HT1080 (cell line): ENCODE measurements at places on chromosomes 16 and 17. TPM values are rescaled to one million over a fixed set of nuclear protein-coding genes. Genes with fewer than 3 reads are reported as not detected.
A peak's percentile ranks its signal among the peaks of the same experiment; 100 is the strongest.

The ACE gene
- not detected in 2 replicates for total RNA-seq

The IGF2BP1 gene
- total RNA-seq, result 18.5 and 18.6 TPM in 2 replicates

The GP1BA gene
- total RNA-seq, result not detected in 2 replicates

The FAM234A gene
- 37.9 and 43.5 TPM in 2 replicates for total RNA-seq

The SLC52A1 gene
- total RNA-seq, result not detected in 2 replicates

The KRTAP4-9 gene
- total RNA-seq, result 0.29 and 0.57 TPM in 2 replicates

The KRT40 gene
- total RNA-seq, result not detected in 2 replicates

The SGCA gene
- total RNA-seq, result not detected in 2 replicates

DNA sequence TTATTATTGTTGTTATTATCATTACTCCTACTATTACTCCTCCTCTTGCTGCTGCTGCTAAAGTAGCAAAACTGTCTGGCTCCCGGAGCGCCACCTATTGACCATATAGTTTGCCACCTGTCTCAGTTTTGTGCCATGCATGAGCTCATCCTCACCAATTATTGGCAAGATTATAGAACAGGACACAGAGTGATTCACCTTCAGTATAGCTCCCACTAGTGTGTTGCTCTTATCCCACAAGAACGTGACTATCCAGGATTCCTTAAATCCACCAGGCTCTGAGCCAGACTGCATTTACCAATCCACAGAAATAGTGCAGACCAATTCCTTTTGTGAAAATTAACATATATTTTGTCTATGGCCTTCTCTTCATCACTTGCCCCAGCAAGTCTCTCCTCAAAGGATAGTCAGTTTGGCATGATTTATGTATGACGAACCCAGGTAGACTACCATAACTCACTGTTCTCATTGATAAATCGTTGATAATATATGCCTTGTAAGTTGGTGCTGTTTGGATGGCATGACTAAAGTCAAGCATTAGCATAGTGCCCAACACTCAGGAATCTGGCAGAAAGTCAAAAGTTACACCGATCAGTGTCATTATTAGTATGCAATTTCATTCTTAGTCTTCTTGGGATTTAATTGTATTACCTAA, 405.5 kb upstream of the HSBP1 start:
- DNase-seq, result no peak

GRCh38 chr16:84380405-84380804, 12.1 kb downstream of the ATP2C2 start:
- no peak for DNase-seq

DNA sequence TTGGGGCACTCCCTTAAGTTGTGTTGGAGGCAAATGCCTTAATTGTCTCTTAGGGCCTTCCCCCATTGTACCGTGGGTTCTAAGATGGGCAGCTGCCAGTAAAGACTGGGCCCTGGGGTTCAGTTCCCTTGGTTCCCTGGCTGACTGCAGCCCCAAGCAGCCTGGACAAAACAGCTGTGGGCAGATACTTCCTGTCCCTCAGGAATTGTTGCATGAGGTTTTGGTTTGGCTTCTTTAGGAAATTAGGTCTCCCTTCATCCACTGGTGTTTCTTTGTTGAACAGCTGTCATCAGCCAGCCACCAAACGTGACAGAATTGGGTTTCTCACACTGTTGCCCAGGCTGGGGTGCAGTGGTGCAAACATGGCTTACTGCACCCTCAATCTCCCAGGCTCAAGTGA, 42.0 kb upstream of the ETV4 start:
- DNase-seq, result no peak

DNA sequence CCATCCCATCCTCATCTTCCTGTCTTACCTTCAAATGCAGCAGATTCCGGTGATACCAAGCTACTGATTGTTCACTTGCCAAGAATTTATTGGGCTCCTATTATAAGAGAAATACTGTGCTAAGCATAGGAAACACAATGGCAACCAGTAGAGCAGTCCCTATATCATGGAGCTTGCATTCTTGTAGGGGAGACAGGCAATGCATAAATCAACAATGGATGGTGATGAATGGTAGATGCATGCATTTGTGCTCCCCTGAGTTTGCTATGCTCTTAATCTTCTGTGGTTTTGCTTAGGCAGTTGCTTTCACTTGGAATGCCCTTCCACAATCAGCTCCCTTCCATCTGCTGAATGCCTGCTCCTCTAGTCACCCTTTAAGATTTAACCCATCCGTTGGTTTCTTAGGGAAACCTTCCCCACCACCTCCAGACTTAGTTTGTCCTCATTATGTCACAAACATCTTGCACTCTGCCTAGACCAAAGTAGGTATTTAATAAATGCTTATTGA, 200.2 kb upstream of the TOX3 start:
- no peak for DNase-seq

GRCh38 chr17:44408786-44409185, 19.3 kb upstream of the ITGA2B start:
- no peak for DNase-seq

- no peak for DNase-seq
Measured at GRCh38 chr16:17339764-17340541, 130.8 kb downstream of the XYLT1 start.

GRCh38 chr16:79067600-79067999, 532.9 kb downstream of the MAF start:
- no peak for DNase-seq

GRCh38 chr16:59604354-59604753, 870.2 kb upstream of the GOT2 start:
- peak; percentile 27 for DNase-seq

DNA sequence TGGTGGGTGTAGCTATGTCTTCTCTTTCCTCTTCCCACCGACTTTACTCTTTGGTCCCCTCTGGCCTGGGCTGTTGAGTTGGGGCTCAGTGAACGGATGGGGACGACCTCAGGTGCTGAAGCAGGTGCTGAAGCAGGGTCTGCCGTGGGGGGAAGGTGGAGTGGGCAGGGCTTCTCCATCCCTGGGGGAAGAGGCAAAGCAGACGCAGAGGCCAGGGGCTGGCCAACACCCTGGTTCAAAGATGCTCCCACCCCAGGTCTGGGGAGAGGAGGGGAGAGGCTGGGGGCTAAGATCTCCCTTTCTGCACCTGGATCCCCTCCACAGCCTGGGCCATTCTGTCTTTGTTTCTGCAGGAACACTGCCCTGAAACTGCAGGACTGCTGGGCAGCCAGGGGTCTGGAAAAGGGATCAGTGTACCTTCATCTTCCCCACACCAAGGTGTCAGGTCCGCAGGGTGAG, 22.9 kb downstream of the ALOX12B start:
- no peak for DNase-seq

DNA sequence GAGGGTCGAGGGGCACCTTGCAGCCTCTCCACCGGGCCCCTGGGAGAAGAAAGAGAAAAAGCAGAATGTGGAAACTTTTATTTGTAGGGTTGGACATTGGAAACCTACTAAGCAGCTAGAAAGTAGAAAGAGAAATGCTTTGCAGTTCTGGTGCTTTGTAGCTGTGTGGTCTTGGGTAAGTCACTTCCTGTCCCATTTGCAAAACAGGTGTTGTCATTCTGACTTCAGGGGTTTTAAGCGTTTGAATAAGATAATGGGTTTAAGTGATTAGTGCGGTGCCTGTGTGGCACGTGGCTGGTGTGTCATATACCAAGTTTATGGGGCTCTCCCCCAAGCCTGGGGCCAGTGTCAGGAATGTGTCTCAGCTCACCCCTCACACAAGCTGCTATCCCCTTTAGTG, 1.6 kb downstream of the CA4 start:
- DNase-seq, result peak; percentile 26

DNA sequence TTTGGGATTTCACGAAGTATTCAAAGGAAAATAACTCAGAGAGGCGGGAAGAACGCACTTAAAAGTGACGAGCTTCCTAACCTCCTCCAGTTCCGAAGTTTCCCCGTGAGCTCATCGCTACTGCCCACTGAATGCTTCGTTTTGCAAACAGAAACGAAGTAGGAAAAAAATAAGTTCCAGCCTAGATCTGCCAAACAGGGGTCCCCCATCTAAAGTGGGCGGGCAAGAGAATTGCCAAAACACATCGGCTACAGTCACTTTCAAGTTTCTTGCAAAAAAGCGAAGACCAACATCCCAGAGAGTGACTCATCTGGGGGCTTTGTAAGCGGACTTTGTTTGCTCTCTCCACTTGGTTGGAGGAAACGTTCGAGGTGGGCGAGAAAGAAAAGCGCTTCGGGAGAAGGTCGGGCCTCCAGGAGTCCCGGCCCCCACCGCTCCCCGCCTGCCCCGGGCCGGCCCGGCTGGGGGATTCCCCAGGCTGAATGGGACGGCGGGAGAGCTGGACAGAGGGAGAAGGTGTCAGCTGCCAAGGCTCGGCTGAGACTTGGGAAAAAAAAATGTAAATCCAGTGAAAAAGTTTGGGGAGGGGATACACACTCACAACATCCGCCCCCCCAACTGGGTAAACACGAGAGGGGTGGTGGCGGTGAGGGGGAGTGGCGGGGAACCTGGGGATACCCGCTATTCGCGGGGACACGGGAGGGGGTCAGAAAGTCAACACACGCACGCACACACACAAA, 1.0 kb downstream of the VEZF1 start:
- peak; percentile 86 for DNase-seq

- DNase-seq, result no peak
Measured at GRCh38 chr16:8874388-8874787, 5.6 kb upstream of the CARHSP1 start.

DNA sequence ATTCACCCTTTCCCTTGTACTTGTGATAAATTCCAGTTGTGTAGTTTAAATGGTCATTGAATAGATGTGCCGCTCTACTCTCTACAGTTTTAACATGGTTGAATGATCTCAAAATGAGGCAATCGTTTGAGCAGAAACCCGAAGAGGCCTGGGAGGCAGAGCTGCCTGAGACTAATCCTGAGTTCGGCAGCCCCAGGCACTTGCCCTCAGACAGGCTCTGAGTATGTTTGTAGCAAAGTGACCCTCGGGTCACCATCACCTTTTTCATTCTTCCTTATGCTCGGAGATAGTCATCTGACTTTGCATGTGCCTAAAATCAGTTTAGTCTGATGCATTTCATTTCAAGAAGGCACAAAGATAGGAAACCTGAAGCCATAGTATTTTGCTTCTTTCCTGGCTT, 184.0 kb upstream of the RBFOX1 start:
- no peak for DNase-seq

DNA sequence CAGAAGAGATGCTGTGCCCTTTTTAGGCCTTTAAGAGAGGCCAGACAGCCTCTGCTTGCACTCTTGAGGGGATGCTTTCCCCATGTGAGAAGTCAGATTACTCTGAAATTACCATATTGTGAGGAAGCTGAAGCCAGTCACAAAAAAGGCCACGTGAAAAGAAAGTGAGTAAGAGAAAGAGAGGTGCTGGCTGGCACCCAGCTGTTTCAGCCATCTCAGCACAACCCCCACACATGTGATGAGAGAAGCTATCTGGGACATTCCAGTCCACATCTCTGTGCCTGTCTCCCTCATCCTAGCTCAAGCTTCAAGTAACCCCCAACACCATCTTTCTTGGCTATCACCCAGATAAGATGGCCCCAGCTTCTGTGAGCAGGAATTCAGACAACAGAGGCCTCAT, 131.4 kb downstream of the HS3ST2 start:
- no peak for DNase-seq

DNA sequence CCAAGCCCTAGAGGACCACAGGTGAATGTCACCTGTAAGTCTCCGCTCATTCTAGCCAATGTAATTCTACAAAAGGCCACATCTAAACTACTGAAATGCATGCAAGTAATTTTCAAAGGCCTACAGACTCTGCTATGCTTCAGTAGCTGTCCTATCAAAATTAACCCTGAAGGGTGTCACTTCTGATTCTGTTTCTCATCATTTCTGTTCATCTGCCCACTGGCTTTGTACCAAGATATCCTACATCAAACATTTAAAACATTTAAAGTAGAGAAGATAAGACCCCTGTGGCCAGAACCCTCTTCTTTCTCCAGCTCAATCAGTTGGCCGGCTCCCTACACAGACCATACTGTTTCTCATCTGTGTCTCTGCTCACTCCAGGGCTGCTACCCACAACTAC, 21.5 kb downstream of the PHF12 start:
- DNase-seq, result no peak

- DNase-seq, result no peak
Measured at GRCh38 chr17:45908460-45908859, 14.1 kb downstream of the MAPT start.

DNA sequence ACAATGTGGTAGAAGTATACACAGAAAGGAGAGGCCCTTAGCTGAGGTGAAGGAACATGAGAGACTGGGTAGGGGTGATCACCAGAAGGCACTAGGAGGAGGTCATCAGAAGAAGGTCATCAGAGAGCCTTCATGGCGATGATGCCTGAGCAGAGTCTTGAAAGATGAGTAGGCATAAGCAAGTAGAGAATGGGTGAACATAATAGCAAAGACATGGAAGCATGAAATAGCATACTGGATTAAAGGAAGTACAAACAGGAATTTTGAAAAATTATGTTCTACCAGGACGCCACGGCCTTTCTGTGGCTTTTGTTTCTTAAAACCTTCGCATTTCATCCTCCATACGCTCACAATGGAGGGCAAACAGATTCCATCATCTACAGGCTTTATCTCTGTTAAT, 2.9 kb downstream of the IKZF3 start:
- DNase-seq, result no peak

GRCh38 chr16:53876811-53877210, 172.9 kb downstream of the FTO start:
- no peak for DNase-seq

GRCh38 chr16:75433732-75434413, 570 bp upstream of the CFDP1 start:
- DNase-seq, result no peak

DNA sequence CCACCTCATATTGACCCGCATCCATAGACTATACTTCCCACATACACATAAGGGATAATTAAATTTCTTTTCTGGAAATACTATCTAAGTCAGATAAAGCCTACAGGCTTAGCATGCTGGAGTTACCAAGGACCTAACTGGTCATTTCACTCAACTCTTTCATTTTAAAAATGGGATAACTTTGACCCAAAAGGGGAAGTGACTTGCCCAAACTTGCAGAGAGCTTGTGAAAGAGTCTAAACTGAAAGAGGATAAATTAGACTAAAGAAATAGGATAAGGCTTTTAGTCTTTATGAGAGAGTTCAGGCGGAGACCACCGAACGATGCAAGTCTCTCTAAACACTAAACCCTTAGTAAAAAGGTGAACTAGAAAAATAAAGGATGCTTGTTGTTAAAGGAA, 3.9 kb upstream of the KRT33A start:
- DNase-seq, result no peak
